ENCODE measurements at places on chromosomes 11 and 22. TPM values are rescaled to one million over a fixed set of nuclear protein-coding genes. Genes with fewer than 3 reads are reported as not detected.

GRCh38 chr22:21666786-21667185 lies 974 bp downstream of the PPIL2 start:
- DNase-seq = no peak

DNA sequence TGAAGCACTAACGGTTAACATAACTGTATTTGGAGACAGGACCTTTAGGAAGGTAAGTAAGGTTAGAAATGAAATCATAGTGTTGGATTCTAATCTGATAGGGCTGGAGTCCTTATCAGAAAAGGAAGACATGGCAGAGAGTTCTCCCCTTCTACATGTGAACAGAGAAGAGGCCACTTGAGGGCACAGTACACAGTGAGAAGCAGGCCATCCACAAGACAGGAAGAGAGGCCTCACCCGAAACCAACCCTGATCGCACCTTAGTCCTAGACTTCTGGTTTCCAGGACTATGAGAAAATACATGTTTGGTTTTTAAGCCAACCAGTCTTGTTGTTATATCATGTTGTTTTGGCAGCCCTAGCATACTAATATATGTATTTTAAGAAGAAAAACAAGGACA lies 170.0 kb downstream of the LRRC4C start:
- no peak for DNase-seq

DNA sequence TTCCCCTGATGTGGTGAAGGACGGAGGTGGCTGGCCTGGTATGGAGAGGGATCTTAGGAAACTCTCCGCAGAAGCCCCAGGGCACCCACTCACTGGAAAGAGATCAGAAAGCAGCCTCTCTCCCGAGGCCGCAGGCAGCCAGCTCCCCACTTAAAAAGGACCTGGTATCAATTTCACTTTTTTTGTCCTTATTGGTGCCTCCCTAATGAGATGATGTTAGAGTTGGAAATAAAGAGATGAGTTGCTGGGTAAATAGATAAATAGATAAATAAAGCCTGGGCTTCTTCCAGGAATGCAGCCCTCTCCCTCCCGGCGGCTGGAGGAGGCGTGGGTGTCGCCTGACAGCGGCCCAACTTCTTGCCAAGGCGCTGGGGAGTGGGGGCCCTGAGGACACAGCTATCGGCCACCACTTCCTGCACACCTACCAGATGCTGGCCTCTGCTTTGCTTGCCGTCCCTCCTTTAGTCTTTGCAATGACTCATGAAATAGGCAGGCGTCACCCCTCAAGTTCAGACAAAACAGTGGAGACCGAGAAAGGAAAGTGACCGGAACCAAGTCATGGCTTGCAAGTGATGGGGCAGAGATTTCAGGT lies 42.9 kb downstream of the LINC01488 start:
- DNase-seq = no peak

DNA sequence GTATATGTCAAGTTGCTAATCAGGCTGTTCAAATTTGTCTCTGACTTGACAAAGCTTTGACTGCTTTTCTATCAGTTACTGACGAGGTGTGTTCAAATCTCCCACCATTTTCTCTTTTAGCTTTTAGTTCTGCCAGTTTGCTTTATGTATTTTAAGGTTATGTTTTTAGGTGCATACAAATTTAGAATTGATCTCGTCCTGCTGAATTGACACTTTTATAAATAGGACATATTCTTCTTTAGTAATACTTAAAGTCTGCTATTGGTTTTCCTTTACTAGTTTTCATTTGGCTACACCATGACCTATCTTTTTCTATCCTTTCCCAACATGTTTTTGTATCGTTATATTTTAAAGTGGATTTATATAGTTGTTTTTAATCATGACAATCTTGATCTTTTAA lies 65.7 kb upstream of the KCNQ1OT1 start:
- no peak for DNase-seq

DNA sequence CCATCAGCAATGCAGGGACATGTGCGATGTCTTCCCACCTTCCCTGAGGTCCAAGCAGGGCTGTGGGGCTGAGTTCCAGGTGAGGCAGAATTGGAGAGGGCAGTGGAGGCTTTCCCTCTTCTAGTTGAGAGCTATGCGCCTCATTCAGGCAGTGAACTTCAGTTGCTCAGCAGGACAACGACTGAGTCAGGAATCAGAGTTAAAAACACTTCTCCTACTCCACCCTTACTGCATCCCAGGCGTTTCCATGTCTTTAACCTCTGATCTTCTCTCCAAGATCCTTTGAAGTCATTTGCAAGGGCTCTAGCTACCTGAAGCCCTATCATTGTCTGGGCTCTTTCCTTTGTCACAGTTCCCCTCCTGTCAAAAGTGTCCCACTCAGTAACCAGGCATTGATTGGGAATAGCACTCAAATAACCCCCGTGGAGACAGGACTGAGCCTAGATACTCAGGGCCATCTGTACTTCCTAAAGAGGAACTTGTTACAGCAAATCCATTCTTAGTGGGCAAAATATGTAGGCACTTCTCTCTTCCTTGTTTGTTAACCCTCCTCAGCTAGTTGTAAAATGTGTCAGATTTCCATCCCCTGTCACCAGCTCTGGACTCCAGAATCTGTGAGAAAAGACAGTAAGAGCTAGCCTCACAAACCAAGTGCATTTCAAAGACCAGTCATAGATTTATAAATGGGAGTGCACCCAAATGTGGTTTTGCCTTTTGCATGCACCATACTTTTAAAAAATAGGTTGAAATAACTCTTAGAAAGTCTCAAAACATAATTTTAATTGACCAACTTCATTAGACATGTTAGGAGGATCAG lies 72.5 kb upstream of the MYO18B start:
- no peak for DNase-seq

DNA sequence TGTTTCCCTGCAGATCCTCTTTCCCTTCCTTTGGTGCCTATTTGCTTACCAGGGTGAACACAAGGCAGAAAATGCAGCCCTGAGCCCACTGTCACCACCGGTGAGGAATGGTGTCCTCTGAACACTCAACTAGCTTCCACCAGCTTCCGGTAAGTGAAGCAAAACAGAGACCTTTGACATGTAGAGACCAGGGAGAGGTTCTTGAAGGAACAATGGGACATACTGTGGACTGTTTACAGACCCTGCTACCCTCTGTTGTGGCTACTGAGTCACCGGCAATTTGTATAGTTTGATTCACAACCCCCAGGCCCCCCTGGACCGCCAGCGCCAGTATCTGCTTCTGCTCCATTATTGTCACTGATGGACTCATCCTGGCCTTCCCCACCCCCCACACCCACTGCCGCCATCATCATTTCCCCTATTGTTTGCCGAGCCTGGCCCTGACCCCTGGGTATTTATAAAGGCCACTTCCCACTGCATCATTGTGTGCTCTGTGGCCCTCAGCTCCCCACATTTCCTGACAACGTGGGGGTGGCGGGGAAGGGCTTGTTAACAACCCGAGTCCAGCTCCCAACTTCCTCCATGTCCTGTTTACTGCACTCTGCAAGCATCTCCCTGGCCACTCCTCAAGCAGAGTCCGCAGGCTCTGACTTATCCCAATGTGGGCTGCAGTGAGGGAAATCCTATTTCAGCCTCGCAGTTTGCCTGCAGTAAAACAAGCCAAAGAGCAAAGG lies 252.9 kb downstream of the ETS1 start:
- peak; percentile 53 for DNase-seq

- DNase-seq = peak; percentile 13
Observed at GRCh38 chr11:69465236-69466000, 16.0 kb upstream of the LINC01488 start.

DNA sequence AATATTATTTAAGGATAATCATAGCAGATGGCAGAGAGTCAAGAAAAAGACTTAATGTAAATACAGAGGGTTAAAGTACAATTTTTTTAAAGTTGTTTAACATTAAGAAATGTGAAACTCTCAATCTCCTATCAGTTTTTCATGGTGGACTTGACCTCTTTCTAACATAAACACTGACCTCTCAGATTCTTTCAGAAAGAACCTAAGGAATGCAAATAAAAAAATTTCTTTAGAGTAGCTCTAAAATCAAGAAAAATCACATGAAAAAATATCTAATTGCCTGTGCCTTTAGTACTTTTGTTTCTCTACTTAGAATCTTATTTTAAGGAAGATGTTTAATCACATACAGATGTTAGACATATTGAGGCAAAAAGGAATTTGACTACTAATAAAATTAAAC lies 12.9 kb downstream of the RNF141 start:
- no peak for DNase-seq

DNA sequence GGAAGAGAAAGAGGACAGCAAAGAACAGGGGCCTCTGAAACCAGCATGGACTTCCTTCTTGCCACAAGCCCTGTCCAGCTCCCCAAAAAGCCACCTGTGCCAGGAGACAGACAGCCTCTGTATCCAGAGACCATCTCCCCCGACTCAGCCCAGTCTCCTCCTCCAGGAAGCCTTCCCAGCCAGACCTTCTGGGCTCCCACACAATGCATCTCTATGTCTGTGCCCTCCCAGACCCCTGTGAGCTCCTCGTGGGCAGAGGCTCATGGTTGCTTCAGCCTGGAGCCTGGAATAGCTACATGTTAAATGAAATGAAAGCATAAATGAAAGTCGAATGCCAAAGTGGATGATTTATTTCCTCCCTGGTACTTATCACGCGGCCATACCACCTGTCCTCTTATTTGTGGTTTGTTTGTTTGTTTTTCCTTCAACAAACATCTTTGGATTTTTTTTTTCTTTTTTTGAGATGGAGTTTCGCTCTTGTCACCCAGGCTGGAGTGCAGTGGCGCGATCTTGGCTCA lies 7.3 kb upstream of the ARAP1 start:
- no peak for DNase-seq

GLYATL1 gene
- not detected for total RNA-seq

DGCR6 gene
- total RNA-seq = 13.9 TPM

ELF5 gene
- not detected for total RNA-seq

OR9Q1 gene
- total RNA-seq = not detected

ANKK1 gene
- not detected for total RNA-seq

CALCA gene
- total RNA-seq = not detected

ZNF70 gene
- total RNA-seq = 4.0 TPM

LRP4 gene
- total RNA-seq = 22.0 TPM

SNX15 gene
- total RNA-seq = 15.7 TPM

GRK3 gene
- total RNA-seq = 3.8 TPM
